ENCODE measurements at places on chromosomes 12 and 14.

GRCh38 chr12:40942326-40942725 lies 245.8 kb upstream of the PDZRN4 start:
- no peak for DNase-seq

- DNase-seq, result peak; percentile 62
These were observed 39.6 kb downstream of the DNAH10 start for GRCh38 chr12:123801573-123802178.

DNA sequence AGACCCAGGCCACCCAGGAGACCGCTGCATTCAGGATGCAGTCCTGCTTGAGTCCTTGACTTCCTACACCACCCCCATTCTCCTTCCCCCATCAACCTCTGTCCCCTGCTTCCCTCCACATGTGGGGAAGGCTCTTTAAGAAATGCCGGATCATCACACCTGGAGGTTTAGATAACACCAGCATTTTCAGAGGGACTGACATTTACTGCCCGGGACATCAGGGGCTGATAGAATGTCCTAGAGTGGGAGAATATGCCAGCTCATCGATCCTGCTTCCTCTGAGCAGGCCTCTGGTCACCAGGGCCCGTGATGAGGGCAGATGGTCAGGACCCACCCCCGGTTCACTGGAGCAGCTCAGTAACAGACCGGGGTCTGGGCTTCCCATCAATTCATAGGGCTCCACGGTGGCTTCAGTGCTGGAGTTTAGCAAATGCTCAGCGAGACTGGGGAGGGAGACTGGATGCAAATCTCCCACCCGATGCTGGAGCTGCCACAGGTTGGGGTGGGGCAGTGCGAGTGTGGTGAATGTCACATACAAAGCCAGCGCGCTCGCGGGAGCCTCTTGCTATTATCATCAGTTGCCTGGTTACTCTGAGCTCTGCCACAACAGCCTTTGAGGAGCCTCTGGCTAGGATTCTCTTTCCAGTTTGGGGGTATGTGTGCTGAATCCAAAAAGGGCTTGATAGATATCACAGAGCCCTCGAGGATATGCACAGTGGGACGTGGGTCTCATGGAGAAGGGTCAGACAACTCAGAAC lies 111.6 kb downstream of the RBM19 start:
- DNase-seq, result no peak

DNA sequence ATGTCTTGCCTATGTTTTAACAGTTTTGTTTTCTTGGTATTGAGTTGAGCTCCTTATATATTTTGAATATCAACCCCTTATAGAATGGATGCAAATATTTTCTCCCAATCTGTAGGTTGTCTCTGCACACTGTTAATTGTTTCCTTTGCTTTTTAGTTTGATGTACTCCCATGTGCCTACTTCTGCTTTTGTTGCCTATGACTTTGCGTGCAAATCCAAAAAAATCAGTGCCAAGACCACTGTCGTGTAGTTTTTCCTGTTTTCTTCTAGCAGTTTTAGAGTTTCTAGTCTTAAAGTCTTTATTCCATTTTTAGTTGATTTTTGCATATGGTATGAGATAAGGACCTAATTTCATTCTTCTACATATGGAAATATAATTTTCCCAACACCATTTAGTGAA lies 28.8 kb downstream of the SENP1 start:
- no peak for DNase-seq

DNA sequence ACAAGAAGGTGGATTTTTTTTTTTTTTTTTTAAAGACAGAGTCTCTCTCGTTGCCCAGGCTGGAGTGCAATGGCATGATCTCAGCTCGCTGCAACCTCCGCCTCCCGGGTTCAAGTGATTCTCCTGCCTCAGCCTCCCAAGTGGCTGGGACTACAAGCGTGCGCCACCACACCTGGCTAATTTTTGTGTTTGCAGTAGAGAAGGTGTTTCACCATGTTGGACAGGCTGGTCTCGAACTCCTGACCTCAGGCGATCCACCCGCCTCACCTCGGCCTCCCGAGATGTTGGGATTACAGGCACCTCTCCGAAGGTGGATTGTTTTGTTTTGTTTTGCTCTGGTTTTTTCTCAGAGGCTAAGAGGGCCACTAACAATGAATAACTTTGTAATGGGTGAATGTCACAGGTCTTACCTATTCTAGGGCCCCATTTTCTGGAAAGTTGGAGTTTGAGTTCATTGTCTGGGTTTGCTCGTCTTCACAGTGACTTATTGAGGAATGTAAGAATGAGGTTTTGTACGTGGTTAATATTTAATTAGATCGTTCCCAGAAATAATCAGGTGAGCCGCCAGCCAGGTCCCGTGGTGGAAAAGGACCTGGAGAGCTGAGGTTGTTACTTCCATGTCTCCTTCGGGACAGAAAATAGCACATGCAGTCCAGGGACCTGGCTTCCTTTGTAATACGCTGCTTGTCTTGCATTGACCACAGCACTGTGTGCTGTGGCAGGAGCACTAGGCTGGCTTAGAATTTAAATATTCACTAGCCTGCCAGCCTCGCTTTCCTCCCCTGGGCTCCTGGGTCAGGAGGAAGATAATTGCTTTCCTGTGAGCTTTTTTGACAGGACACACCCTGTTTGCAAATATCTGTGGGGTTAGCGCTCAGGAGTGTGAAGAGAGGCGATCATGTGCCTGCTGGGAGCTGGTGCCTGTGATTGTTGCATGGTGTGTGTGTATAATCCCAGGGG lies 2.3 kb downstream of the HIP1R start:
- no peak for DNase-seq

DNA sequence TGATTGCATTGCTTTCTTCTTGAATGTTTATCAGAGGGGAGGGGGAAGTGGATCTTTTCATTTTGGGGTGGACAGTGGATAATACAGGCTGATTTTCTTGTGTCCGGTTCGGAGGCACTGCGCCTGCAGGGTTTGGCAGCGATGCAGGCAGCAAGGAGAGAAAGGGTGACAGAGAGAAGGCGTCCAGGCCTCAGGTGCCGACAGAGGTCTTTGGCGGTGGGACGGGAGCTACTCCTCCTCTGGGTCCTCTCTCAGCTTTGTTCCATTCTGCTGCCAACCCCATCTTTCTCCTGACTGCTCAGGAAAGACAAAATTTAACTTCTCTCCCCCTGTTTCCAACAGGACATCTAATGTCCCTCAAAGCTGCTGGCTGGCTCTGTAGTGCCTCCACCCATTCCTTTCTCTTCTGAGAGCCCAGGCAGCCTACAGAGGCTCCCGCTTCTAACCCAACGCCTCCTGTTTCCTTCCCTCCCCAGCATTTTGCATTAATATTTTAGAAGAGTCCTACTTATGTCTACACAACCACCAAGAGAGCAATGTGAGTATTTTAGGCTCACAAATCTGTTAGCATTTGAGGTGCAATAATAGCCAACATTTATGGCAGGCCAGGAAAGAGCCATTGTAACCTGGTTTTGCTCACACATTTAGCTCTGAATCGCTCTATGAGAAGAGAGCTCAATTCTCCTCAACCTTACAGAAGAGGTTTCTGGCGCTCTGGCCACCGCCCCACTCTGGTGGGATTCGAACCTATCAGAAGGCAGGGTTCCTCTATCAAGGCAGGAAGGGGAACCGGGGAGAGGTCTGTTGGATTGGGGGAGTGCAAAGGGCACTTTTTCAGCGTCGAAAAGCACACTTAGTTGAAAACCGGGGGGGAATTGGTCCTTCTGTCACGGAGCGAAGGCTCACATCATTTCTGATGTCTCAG lies 7.1 kb upstream of the TBX5 start:
- peak; percentile 9 for DNase-seq

- DNase-seq, result no peak
These were observed 129.6 kb downstream of the EMP1 start for GRCh38 chr12:13326076-13326475.

DNA sequence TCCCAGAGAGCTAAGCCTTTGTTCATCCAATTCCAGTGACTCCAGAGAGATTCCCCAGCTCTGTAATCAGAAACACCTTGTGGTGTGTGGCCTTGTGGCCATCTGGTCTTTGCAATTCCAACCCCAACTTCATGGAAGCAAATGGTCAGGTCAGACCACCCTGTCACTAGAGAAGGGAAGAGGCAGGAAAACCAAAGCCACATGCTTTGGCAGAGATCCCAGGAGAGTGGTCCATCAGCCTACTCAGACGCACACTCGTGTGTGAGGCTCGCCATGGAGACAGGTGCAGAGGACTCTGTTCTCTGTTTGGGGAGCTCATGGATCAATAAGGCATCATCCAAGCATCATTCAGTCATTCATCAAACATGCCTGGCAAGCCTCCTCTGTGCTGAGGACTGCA lies 46.2 kb upstream of the TUNAR start:
- no peak for DNase-seq

- DNase-seq, result no peak
These were observed 316.6 kb upstream of the RTL1 start for GRCh38 chr14:101219896-101220703.

All from ELR (cell line).